ENCODE measurements at places on chromosomes 3 and 15.
A peak's percentile ranks its signal among the peaks of the same experiment; 100 is the strongest.

GRCh38 chr15:100790786-100791265 is 88.8 kb upstream of the ALDH1A3 start:
- DNase-seq: no peak

DNA sequence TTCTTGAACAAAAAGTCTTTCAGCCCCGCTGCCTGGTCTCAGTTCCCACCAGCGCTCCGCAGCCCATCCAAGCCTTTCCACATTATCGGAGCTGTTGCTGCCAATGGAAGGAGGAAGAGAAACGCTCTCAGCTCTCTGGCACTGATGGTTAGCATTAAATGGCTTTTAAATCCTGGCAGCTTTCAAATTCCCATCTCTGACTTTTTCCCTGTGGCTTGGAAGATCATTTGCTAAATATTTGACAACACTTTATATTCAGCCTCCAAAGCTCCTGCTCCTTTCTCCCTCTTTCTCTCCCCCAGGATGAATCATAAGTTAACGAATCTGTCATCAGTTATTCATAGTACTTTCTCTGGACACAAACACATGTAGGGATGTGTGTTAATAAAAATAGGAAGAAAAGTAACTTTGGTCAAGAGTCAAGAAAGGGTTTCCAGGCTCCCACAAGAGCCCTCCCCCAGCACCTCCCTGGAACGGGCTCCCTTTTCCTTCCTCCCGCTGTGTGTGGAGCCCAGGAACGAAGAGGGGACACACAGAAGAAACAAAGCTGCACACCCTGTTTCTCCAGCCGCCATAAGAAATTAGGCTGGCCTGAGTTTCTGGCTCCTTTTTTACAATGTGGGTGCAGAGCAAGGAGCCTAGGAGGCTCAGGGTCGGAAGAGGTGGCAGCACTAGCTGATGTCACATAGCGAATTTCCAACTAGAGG is 47.6 kb upstream of the TSEN2 start:
- peak; percentile 67 for DNase-seq

DNA sequence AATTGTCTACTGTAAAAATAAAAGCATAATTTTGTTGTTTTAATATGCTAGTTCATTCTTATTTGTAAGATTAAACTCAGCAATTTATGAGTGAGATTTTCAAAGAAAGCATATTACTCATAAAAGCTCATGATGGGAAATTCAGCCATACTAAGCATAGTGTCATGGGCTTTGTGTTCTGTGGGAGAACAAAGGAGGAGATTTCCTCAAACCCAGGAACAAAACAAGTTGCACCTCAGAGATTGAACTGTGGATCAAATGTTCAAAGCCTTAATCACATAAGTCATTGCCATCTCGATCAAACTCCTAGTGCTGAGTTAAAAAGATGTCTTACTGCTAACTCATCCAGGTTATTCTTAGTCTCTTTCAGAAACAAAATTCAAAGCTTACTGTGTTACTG is 85.6 kb upstream of the PDZRN3 start:
- DNase-seq: no peak

DNA sequence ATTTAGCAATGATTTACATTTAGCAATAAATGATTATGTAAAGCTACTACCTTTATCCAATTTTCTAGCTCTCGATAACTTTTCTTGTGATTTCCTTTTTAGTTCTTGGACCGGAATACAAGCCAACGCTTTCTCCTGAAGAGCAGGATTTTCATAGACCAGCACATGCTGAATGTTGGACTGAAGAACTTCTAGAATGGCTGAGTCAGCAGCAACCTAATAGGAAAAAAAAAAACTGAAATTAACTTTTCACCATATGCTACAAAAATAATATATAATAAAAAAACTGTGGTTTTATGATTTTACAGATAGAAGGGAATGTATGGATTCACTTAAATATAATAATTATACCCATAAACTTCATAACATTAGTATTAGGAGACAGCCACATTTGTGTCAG is 32.2 kb downstream of the NGLY1 start:
- DNase-seq: no peak

DNA sequence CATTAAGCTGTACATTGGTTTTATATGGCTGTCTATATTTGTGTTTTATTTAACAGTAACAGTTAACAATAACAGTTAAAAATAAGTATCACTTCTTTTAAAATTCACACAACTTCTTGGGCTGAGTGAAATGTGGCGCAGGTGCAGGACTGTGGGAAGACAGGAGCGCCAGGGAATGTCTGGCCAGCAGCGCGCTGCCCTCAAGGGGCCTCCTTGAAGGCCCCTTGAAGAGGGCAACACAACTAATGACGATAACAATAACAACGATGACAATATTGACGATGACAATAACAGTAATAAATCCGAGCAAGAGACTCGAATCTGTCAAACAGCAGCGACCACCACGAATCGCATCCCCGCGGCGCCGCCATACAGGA is 411 bp upstream of the PPP2R3A start:
- DNase-seq: peak; percentile 28

DNA sequence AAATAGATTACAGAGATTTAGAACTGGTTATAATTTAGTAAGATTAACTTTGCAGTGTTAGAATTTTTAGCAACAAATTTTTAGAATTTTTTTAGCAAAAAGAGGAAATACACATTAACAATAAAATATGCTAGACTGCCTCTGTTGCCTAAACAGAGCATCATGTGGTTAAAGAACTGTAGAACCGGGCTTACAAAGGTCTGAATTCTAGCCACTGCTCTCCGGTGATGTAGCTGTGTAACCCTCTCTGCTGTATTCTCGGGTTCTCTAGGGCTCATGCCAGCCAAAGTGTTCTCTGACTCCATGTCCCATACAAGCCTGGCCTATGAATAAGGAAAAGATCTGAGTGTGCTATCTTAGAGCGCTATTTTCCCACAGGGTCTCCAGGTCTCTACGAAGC is 2.9 kb upstream of the P2RY12 start:
- DNase-seq: no peak

GRCh38 chr15:100926258-100926657 is 7.1 kb downstream of the LRRK1 start:
- no peak for DNase-seq

GRCh38 chr15:97841558-97841957 is 118.9 kb upstream of the ARRDC4 start:
- no peak for DNase-seq

GRCh38 chr3:151382671-151383070 is 1.9 kb downstream of the P2RY12 start:
- no peak for DNase-seq

GRCh38 chr15:95988574-95988887 is 342.0 kb upstream of the NR2F2 start:
- no peak for DNase-seq

DNA sequence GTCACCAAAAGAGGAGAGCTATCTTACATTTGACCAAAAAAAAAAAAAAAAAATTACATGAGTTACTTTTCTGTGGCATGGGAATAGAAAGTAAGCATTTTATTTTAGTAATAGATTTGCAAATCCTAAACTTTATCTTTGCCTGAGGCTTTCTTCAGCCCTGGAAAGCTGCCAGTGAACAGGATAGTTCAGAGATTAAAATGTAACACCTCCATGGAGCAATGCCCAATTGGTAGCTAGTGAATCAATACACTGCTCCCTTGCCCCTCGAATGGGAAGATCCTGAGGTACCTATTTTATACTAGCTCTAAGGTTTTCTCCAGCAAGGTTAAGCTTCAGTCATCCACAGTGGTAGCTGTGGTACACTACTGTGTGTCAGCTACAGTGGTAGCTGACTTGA is 867.1 kb downstream of the NAALADL2 start:
- DNase-seq: no peak

DNA sequence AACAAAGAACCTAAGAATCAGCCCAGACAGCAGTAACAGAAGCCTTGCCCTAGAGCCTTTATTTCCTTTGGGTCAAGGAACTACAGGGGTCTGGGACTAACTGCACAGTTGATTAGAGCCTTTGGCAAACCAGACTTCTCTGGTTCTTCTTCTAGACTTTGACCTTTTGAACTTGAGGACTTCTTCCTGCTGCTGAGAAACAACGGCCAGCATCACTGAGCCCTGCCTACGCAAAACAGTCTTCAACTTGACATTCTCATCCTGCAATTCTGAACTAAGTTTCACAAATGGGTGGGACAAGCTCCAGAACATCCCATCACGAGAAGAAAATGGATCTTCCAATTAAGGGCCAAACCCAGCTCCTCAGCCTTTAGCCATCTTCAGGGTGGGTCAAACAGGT is 31.4 kb downstream of the CMTM6 start:
- no peak for DNase-seq

GRCh38 chr3:171514466-171514865 is 54.3 kb upstream of the TNIK start:
- no peak for DNase-seq

GRCh38 chr3:113228498-113229286 is 17.3 kb downstream of the BOC start:
- DNase-seq: no peak

- DNase-seq: no peak
Observed at GRCh38 chr15:90059208-90059985, 42.9 kb downstream of the IDH2 start.

Measured in astrocyte of the cerebellum (primary cell).